ENCODE measurements at places on chromosomes 16 and 17. TPM values are rescaled to one million over a fixed set of nuclear protein-coding genes. Genes with fewer than 3 reads are reported as not detected.

Gene PRSS53
- total RNA-seq = 6.1 TPM

Gene ZNF385C
- total RNA-seq = 0.26 TPM

Gene MARVELD3
- total RNA-seq = not detected

Gene RNF112
- total RNA-seq = 0.17 TPM

Gene PIRT
- not detected for total RNA-seq

- peak; percentile 48 for DNase-seq
These were observed 51.7 kb upstream of the SEC14L1 start for GRCh38 chr17:77089124-77089490.
